ENCODE measurements at places on chromosomes 3 and 15.

DNA sequence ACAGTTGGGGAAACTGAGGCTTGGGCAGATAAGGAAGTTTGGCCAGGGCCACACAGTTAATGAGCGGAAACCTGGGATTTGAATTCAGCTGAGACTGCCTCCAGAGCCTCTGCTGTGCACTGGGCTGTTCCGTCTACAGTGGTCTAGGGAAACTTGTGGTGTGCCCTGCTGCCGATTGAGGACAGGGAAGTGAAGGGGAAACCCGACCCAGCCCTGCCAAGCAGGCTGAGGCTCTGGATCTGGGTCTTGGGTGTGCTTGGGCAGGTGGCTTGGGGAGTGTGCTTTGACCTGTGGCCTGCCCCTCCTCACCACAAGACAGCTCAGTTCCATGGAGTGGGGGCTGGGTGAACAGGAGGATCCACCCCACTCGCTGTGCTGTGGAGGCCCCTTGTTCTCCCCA, 17.6 kb downstream of the NISCH start:
- no peak for DNase-seq

GRCh38 chr15:60713119-60714084, 234.5 kb upstream of the ICE2 start:
- no peak for DNase-seq

DNA sequence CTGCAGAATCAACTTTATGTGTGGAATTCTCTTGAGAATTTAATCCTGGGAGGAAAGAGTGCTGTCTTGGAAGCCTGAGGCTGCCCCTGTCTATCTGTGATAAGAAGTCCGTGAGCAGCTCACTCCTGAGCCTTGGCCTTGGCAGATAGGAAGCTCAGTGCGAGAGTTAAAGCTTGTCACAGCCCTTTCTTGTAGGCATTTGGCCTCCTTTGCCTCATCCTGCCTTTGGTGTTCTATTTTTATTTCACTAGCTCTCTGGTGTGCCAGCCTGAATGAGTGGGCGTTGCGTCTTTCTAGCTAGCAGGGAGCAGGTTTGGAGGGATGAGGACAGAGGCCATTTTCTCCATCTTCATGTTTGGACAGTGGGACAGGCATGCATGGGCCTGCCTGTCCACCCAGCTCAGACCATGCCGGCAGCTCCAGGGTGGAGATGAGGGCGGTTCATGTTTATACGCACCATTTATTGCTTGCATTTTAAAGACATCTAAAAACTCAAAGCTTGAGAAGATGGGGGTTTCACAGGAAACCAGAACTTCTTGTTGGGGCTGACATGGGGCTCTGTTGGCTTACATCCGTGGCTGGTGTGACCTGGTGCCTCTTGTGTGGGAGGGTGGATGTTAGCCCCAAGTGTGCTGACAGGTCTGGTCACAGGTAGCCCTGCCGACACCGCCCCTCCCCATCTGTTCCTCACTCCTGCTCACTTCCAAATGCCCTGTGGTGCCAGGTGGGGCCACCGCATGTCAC, 29.8 kb downstream of the IRAK2 start:
- peak; percentile 62 for DNase-seq

- DNase-seq: no peak
These were observed 16.2 kb downstream of the ACAD11 start for GRCh38 chr3:132643366-132643765.

- no peak for DNase-seq
These were observed 53.3 kb downstream of the TSC22D2 start for GRCh38 chr3:150461399-150461798.

Measured in CD4-positive, alpha-beta T cell treated with Interleukin-17A for 4 hours (primary cell).